WERI-Rb-1 (cell line): ENCODE measurements at places on chromosomes 5 and 9.

GRCh38 chr5:159531554-159532105, 201.3 kb upstream of the IL12B start:
- DNase-seq = no peak

- DNase-seq = no peak
Measured at GRCh38 chr9:120465685-120466407, 114.1 kb downstream of the CDK5RAP2 start.

DNA sequence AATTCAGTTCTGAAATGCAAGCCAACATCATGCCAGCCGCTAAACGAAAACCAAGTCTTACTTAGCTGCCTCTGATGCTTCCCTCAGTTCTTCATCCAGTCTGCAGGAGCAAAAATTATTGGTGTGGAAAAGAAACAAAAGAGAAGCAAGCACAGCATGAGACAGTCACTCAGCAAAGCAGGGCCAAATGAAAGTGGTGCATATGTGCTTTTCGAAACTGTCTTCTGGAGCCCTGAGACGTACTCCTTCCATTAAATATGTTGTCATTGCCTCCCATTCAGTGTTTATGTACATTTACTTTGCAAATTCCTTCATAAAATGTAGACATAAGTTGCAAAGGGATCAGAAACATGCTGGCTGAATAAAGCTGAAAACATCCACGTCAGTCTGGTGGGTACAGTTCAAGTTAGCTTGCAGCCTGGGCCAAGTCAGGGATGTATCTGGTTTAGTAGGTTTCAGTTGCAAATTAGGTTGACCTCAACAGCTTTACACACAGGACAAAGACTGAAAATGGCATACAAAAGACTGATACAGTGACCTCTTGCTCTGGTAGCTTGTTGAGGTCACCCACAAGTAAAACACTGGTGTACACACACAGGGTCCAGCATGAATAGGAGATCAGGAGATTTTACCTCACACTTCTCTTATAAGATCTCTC, 139.7 kb upstream of the PCA3 start:
- DNase-seq = no peak

DNA sequence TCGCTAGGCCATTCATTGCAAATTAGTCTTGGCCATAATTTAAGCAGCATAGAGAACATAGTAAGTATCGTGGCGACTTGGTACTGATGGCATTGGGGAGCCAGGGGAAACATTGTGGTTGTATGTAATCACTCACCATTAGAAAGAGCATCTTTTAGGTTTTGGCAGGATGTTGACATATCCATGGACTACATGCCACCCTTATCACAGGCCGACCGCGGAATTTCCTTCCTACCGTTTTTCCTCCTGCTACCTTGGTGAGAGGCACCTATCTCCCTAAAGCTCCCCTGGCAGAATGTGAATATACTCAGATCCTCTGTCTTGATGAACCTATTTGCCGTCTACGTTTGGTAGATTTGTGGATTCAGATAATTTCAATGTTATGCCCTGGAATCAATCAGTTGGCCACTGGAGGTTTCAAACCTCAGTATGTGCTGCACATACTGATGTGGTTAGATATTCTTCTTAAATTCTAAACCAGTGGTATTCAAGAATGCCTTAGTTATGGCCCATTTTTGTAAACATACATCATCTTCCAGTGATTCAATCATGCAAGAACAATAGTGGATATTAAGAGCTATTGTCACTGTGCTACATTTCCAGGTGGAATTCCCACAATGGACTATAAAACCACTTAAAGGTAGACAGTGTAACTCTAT, 271.0 kb upstream of the HAPLN1 start:
- no peak for DNase-seq

GRCh38 chr5:159438092-159438491, 107.8 kb upstream of the IL12B start:
- no peak for DNase-seq
